IMR-90 (cell line): ENCODE measurements at places on chromosomes 4 and X.

- DNase-seq, result no peak
Observed at GRCh38 chr4:121764702-121765367, at the start of gene SMIM43. TSS of gene SMIM43 (minus strand) at chr4:121765164. CDS start at chr4:121765105, 59 bp downstream.

- DNase-seq, result peak; percentile 27
Observed at GRCh38 chr4:129344058-129344457, 248.1 kb downstream of the C4orf33 start.

DNA sequence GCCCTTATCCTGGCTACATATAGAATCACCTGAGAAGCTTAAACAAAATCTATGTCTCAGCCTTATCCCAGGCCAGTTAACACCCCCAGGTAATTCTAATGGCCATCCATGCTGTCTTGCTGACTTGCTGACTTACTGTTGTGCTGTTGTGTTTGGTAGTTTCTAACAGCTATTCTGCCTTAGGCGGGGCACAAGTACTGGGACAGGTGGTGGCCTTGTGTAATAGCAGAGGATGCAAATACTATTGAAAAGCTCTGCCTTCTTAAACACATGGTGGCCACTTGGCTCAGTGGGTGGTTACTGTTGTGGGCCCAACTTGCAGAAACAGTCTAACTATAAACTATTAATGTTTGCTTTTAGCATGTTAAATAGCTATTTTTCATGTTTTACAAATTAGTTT, 56.2 kb downstream of the CDS1 start:
- no peak for DNase-seq

GRCh38 chr4:4991541-4992099, 27.6 kb downstream of the CYTL1 start:
- DNase-seq, result no peak

DNA sequence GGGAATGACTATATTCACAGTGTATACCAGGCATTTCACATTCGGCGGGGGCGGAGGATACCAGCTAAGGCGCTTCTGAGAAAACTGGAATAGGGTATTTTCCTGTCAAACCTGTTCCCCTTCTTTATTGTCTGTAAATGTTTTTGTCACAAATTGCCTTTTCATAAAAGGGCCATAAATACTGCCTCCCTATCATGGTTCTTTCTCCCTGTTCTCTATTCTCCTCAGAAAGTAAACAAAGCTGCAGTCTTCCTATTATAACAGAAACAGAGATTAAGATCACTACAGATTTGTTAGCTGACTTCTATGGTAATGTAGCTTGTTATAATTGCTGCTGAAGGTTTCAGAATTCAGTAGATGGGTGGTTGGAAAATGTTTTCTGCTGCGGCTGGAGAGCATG, 32.2 kb downstream of the MID2 start:
- DNase-seq, result no peak

DNA sequence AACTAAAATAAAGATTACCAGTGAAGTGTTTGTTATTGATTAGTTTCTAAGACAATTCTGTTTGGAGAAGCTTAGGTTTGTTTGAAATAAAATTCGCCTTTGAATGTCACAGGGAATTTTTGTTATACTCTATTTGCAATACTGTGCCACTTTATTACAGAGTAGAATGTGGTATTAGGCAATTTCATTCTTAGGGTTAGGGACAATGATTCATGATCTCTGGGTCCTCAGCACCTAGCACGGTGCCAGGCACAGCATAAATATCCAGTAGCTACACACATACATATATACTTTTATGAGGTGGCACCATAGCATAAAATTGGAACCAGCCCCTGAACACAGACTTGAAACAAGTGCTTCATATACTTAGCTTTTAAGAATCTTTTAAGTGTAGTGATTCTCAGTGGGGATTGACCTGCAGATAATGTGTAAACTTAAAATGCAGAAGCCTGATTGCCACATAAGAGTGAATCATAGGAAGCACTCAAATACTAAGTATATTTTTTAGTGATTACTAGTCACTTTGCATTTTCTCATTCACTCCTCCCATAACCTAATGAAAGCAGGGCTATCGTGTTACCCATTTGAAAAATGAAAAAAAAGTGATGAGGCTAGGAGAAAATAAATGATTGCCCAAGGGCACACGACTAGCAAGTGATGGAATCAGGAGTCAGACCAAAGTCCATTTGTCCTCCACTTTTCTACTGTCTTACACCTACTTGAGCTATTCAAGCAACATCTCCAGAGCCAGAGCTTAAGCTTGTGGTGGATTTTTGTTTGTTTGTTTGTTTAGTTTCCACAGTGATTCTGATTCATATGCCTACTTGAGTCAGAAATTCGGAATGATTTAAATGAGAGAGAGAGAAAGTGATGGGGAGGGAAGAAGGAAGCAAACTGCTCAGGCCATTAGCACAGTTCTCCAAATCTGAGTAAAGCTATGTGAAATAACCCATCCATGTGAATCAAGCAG, 366.0 kb upstream of the FGF13 start:
- DNase-seq, result no peak

GRCh38 chrX:136251041-136251991, at the start of gene MAP7D3:
TSS of gene MAP7D3 (minus strand) at chrX:136251400. CDS start at chrX:136251358, 42 bp downstream.
- peak; percentile 33 for DNase-seq

GRCh38 chr4:38002451-38003071, 42.4 kb downstream of the PTTG2 start:
- peak; percentile 47 for DNase-seq

GRCh38 chr4:2047031-2047660, 12.0 kb upstream of the NAT8L start:
- no peak for DNase-seq

- no peak for DNase-seq
Observed at GRCh38 chr4:174189392-174190015, 94.0 kb downstream of the FBXO8 start.

DNA sequence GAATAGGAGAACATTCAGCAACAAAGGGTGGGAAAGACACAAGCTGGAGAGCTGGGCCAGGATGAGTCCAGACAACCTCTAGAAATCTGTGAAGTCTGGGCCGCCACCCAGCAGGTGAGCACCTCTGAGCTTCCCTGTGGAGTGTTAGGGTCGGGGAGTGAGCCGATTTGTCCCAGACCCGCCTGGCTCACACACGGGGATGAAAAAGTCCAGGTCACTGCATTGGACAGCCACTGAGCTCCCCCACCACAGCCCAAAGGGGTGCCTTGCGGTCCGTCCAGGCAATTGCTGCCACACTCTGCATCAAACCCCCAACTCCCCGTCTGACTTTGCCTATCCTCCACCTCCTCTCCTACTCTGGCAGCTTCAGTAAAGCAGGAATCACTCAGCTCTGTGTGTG, 38.7 kb downstream of the NHSL2 start:
- DNase-seq, result no peak

- peak; percentile 53 for DNase-seq
Observed at GRCh38 chr4:119053245-119053644, 82.4 kb upstream of the MYOZ2 start.

- DNase-seq, result peak; percentile 50
Observed at GRCh38 chr4:99856166-99856565, 38.1 kb downstream of the LAMTOR3 start.

DNA sequence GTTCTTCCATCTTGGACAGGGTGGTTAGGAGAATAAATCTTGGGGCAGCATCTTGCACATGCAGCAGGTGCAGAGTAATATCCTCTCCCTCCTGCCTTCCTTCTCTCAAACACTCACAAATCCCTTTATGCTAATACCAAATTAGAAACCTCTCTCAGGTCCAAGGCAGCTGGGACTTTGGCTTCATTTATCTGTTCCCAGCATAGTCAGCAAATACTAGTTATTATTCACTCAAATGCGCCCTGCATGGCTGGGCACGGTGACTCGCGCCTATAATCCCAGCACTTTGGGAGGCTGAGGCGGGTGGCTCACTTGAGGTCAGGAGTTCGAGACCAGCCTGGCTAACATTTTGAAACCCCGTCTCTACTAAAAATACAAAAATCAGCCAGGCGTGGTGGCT, 156.0 kb upstream of the GALNT7 start:
- DNase-seq, result no peak

GRCh38 chr4:182023469-182023868, 219.7 kb upstream of the TENM3 start:
- DNase-seq, result no peak

GRCh38 chr4:168540086-168540485, 43.2 kb downstream of the PALLD start:
- DNase-seq, result peak; percentile 86

- DNase-seq, result peak; percentile 5
Observed at GRCh38 chrX:128458888-128459287, 406.7 kb upstream of the ACTRT1 start.

GRCh38 chr4:102945066-102945465, 74.4 kb downstream of the SLC9B1 start:
- no peak for DNase-seq
